ENCODE measurements at places on chromosomes 11 and 22.

DNA sequence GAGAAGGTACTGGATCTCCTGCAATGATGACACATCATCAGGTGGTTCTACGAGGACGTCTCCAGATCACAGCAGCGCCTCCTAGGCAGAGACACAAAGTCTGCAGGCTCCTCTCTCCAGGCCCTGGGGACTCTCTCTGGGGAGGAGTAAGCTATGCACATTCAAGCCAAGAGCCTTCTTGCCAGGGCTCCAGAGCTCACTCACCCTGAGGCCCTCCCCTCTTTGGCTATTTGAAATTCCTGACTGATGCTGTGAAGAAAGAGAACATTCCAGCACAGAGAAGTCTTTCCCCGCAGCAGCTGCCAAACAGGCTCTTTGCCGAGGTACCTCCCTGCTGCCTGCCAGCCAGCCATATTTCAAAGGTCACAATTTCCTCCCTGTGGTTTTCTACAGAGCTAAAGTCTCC, 204.9 kb downstream of the CSNK2A3 start:
- DNase-seq, result no peak

- DNase-seq, result no peak
These were observed 8.2 kb upstream of the TSSC4 start for GRCh38 chr11:2392241-2392959.

- peak; percentile 81 for DNase-seq
These were observed 30.1 kb upstream of the HMOX1 start for GRCh38 chr22:35350539-35351503.

GRCh38 chr22:38864361-38865191, 7.4 kb downstream of the CBX6 start:
- DNase-seq, result no peak

DNA sequence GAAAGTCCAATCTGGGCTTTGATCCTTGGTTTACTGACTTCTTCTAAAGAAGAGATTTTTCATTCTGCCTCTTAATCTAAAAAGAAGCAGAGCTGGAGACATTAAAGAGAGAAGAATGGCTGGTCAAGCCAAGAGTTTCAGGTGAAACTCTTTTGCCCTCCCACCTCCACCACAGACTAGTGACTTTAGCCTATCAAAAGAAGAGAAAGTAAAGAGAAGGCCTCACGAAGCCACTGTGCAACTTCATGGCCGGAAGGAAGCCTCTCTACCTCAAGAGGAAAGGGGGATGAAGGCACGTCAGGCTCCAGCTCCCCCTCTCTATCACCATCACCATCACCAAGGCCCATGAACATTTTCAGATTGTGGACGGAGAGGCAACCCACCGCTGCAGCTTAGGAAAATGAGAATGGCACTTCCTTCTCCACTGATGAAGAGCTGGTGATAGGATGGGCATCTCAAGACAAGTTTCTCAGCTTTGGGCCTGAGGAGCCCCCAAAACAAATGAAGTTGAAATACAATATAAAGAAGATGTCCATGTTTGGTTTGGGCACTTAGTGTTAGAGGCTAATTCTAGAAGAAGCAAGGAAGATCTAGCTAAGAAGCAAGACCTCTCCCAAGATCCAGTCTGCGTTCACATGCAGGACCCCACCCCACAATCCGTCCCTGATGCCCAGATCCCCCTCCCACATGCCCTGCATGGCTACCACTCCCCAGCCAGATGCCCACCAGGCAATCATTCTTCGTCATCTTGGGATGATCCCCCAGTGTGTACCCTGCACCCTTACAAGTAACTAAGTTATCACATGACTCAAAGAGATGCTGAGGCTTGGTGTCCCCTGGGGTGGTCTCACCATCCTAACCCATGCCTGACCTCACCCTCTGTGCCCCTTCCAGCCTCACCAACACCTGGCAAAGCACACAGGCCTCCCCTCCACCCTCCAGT, 52.6 kb downstream of the IGSF9B start:
- no peak for DNase-seq

DNA sequence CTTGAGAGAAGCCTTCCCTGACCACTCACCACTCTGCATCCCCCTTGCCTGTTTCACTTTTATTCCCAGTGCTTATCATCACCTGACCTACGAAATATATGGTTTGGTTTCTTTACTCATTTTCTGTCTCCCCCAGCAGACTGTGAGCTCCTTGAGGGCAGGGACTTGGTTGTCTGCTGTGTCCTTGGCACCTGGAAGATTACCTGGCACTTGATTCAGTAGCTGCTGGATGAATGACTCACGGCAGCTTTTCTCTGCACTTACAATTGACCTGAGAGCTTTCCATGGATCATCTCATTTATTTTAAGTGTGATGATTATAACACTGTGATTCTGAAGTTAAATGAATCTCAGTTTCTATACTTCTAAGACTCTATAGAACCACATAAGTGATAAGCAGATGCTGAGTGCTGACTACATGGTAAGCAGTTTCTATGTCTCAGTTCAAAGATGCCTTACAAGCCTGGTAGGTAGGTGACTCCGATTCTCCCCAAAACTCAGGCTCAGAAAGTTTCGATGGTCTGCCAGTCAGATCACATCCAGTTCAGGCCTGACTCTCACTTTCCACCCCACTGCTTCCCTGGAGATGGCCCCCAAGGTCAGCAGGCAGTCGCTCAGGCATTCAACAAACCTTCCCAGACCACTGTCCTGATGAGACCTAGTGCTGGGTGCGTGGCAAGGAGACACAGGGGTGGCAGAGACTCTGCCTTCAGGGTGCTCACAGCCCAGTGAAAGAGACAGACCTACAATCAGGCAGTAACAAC, 11.6 kb downstream of the IL2RB start:
- DNase-seq, result no peak

- no peak for DNase-seq
These were observed 1203.4 kb downstream of the TBC1D22A start for GRCh38 chr22:47965896-47966295.

Data from DMS153 (cell line).